GM06990 (cell line): ENCODE measurements at places on chromosomes 3 and 15.

GRCh38 chr15:67091071-67091979, 25.9 kb downstream of the SMAD3 start:
- DNase-seq = peak; percentile 76

DNA sequence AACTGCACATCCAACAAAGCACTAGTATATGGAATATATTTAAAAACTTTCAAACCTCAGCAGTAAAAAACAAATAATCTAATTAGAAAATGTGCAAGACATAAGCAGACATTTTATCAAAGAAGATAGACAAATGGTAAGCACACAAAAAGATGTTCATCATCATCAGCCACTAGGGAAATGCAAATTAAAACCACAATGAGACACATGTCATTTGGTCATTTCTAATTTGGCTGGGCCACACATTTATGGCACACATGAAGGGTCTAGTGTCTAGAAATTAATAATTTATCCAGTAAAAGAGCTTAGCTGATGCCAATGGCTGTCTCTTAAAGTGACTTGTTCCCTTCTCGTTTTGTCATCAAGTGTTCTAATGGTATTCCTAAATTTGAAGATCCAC, 45.8 kb downstream of the ARHGAP31 start:
- no peak for DNase-seq

DNA sequence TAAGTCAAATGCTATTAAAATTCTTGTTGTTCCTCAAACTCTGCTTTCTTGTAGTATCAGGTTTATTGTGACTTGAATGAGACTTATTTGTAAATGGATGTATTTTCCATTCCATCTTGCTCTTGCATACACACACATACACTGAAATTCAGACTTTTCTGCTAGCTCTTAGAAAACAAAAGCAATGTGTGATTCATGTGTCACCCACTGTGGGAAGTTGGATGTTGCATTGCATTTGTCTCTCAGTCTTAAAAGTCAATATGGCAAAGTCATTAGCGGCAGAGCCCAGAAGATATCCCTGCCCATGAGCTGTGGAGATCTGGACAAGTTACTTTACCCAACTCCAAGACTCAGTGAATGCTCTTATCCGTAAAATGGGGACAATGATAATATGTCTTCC, 357.2 kb upstream of the TPRG1 start:
- DNase-seq = no peak

DNA sequence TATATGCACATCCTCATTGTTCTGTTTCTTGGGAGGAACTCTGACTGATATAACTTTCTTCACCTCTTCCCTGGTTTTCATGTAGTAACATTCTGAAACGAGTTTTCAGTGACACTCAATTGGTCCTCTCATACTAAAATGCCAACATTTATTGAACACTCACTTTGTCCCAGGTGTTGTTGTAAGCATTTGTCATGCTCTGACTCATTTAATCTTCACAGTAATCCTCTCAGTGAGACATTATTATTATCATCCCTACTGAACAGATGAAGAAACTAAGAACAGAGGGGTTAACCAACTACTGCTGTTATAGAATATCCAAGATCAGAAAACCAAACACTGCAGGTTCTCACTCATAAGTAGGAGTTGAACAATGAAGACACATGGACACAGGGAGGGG, 94.1 kb upstream of the MRPL3 start:
- no peak for DNase-seq

DNA sequence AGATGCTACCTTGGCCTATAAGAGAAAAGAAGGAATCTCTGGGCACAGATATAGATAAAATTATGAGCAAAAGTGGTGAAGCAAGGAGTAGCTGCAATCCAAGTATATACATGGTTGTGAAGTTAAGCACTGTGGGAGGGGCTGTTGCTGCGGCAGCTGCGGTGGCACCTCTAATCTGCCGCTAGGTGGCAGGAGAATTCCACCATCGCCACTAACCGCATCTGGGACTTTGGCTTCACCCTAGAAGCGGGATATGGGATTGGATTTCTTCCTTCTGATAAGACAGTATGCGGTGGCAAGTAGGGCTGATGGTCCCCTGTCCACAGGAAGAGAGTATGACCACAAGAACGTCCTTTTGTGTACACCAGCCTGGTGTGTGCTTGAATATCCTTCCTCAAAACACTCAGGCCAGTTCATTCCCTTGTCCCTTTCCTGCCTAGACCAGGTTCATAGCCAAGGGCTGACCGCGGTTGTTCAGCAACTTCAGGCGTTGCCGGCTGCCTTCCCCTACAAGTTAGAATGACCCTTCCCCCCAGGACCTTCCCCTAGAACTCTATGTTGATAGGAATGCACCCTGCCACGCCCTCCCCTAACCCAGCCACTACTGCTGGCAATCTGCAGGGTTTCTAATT, 5.1 kb downstream of the MAGEL2 start:
- DNase-seq = no peak

DNA sequence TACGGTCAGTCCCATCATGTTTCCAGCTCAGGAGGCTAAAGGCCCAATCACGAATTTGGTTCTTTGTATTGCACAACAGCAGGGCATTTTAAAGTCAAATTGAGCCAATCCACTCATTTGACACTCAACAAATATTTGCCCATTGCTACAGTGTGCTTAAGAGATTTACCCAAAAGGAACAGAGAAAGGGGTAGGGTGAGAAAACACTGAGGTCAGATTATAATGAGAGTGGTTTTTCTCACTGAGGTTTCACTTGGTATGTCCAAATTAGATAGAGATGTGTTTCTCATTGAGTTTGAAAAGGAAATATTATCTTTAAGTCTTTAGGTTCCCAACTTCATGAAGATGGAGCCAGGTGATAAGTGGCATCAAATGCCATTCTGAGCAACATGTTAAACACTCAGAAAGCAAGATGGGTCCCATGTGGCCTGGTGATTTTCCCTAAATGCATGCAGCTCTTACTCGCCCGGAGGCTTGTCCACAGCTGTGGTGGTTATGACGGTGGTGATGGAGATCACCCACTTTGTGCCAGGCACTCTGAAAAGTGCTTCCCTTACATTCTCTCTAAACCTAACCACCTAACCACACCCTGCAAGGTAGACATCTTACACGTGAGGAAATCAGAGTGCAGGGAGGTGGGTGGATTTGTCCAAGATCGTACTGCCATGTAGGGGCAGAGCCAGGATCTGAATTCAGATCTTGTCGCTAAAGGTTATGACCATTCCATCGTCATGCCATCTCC, 31.2 kb upstream of the USP3 start:
- peak; percentile 74 for DNase-seq

- DNase-seq = peak; percentile 73
These were observed 7.8 kb downstream of the DNASE1L3 start for GRCh38 chr3:58202917-58203360.

- DNase-seq = no peak
These were observed 201.5 kb downstream of the UACA start for GRCh38 chr15:70561885-70562284.

- no peak for DNase-seq
These were observed 33.5 kb downstream of the ADAM10 start for GRCh38 chr15:58716027-58716426.

GRCh38 chr3:65582012-65582717, 456.6 kb downstream of the MAGI1 start:
- DNase-seq = no peak

DNA sequence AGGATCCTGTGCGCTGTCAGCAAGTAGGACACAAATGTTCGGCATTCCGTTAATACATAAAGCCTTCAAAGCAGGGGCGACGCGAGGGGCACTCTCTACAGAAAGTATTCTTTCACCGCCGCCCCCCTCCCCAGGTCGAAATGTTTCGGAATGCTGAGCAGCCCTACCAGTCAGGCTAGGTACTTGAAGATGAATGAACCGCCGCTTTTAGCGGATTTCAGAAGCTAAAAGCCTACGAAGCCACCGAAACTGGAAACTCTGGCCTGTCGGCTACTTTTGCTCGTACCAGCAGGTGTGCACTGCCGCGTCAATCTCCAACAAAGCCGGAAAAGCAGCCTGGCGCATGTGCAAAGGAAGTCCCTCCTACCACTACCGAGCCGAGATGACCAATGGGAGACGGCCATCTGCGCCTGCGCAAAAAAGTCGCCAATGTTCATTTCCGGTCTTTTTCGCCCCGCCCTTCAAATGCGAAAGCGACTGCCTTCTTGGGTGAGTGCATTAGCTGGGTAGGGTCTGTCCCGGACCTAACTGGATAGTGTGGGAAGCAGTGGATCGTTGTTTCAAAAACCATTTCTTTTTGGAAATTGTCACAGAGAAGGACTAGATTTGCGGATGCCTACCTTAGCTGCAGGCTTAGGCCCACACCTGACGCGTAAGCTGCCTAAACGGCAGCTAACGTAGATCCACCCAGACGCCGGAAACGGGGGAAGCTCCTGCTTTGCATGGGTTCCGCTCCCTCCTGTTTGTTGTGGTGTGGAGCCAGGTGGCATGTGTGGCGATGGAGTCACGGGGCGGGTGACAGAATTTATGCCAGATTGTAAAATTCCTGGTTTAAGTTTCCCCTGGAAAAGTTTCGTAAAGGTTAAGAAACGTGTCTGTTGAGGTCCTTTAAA, at the start of gene WDR5B:
TSS of gene WDR5B (minus strand) at position 301 of the 893 bp plus-strand sequence. CDS start 534 bp downstream, outside the sequence.
- DNase-seq = peak; percentile 92

- no peak for DNase-seq
These were observed 262.5 kb downstream of the PLOD2 start for GRCh38 chr3:145898487-145898886.

GRCh38 chr15:28975766-28976179, 90.0 kb downstream of the APBA2 start:
- DNase-seq = no peak

DNA sequence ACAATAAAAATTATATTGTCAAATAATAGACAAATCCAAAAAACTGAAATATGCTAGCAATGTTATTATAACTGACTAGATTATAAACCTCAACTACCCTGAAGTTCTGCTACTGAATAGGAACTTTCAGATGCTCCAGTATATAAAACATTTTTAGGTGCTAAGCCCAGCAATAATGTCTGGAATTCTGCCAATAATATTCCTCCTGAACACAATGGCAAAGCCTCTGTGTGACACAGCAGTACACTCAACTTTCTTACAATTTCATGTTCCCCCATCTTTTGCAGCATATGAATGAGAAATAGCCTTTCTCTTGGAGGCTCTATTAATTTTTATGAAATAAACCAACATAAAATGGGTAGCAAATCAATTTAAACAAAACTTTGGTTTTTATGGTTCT, 29.5 kb downstream of the ATOSA start:
- no peak for DNase-seq

- no peak for DNase-seq
These were observed 21.9 kb downstream of the AKAP13 start for GRCh38 chr15:85402195-85402881.

GRCh38 chr15:64694816-64695215, 80.6 kb downstream of the RBPMS2 start:
- DNase-seq = no peak

DNA sequence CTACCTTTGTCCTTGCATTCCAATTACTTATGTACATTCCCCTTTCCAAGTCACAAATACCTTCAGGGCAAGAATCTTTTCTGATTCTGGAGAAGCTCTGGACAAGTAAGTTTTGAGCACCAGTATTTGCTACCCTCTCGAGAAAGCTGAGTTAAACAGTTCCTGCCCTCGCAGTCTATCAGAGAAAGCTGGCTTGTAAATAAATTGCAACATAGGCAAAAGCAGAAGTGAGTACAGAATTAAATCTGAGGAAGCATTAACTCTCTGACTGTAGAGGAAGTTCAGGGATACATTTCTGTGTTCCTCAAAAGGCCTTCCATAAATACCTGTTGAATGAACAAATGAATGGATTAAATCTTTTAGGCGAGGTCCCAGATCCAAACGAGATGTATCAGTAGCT, 1.2 kb downstream of the OSBPL11 start:
- no peak for DNase-seq

DNA sequence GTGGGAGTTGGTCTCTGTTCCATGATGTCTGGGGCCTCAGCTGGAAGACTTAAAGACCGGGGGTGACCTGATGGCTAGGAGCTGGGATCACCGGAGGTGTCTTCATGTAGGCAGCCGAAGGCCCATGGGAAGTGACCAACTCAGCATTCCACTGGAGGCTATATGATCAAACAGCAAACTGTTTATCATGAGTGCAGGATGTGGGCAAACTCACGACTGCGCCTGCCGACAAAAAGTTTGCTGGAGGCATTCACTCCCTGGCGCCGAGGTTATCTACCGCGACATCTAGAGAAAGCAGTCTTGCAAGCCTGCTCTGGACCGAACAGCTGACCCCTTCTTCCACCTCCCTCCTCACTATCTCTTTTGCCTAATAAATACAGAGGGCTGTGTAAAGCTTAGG, 62.7 kb upstream of the NR2C2 start:
- no peak for DNase-seq

DNA sequence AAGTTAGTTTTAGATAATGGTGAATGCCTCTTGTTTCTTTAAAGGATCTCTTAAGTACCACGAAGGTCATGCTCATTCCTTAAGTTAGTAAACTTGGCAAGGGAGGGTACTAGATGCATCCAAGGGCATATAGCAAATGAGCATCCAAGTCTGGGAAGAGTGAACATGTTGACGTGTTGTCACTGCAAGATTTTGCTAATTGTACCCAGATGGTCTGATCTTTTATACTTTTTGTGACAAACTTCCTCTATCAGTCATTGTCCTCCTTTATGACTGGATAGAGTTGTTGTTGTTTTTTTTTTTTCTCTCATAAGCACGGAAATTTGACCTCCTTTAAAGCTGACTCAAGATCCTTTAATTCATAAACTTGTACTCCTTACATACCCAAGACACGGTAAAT, 121.3 kb downstream of the CHST2 start:
- no peak for DNase-seq

GRCh38 chr15:76986743-76987142, 8.2 kb upstream of the PSTPIP1 start:
- DNase-seq = no peak

- DNase-seq = no peak
These were observed 82.4 kb upstream of the STT3B start for GRCh38 chr3:31450345-31450744.

DNA sequence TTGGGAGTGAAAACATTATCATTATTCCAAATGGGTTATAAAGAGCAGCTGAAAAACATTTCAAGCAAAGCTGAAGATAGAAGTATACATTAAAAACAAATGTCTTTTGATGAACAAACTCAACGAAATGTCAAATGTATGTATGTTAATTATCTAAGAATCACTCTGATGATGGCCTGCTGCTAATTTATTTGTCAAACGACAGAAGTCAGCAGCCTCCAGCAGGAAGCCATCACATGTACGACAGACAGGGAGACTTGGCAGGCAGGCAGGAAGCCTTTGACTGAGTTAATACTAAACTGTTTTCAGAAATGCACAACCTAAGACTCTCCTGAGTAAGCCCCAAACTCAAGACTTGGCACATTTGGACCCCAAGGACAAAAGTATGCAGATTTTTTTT, 491.1 kb downstream of the ZNF385D start:
- DNase-seq = no peak
